EH (cell line): ENCODE measurements at places on chromosomes 16 and 17.

- no peak for DNase-seq
Observed at GRCh38 chr17:44931376-44931775, 16.1 kb upstream of the GFAP start.

- no peak for DNase-seq
Observed at GRCh38 chr16:89695086-89695874, 6.2 kb downstream of the SPATA2L start.

- no peak for DNase-seq
Observed at GRCh38 chr17:48228720-48229119, 121.2 kb downstream of the SNX11 start.

DNA sequence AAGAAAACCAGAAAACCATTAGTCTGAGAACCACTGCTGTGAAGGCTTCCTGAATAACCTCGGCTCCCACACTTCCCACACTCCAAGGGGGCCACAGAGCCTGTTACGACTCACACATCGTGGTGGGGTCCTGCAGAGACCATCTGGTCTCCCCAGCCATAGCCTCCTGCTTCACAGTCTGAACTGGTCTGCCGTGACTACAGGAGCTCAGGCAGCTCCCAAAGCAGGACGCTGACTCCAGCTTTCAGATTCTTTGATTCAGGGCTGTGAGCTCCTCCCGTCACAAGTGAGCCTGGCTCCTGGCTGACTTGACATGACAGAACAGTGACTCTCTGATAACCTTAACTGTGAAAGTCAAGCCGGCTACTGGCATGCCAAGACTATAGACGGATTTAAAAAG, 37.8 kb downstream of the CYB5D2 start:
- DNase-seq, result no peak

- no peak for DNase-seq
Observed at GRCh38 chr17:28475151-28475900, 1.9 kb downstream of the SLC13A2 start.
